ENCODE measurements at places on chromosomes 2 and 18.

DNA sequence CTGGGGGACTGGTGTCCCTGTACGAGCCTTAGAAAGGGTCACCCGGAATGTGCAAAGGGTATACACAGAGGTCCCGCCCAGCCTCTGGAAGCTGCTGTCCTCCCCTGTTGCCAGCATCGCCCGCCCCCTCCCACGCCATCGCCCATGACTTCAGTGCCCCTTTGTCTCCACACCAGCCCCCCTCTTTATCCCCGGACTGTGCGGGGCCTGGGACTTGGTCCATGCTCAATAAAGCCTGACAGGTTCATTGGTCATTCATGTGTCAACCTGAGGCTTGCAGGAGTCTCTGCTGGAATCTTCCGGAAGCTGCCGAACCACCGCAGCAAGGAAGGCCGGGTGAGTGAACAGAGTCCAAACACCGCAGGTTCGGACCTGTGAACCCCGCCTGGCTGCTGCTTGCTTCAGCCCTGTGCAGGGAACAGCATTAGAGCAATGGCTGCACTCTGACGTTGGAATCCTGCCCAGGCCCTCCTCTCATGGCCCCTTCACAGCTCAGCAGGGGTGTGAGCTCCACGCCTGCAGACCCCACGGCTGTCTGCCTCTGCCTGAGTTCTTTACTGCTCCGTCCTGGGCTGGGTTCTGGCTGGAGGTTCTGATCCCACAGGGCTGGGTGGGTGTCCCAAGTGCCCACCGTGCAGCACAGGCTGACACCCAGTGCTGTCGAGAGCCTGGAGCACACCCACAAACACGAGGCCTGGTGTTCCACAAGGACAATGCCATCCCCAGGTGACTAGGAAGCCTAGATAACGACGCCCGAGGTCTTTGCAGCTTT, 96.5 kb downstream of the SEPTIN10 start:
- no peak for DNase-seq

DNA sequence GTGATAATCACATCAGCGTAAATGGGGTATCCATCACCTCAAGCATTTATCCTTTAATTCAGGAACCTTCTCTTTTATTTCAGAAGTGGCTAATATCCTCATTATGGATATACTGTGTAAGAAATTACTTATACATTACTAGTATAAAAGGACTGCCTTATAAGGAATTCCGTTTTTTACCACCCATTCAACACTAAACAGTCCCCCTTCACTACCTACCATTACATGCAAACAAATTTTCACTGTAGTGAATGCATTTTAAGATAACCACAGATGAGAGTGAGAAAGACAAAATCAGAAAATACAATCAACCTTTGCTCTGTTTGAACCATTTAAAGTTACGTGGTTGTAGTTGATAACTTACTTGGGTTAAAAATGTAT, 551.2 kb downstream of the RNF144A start:
- DNase-seq = no peak

DNA sequence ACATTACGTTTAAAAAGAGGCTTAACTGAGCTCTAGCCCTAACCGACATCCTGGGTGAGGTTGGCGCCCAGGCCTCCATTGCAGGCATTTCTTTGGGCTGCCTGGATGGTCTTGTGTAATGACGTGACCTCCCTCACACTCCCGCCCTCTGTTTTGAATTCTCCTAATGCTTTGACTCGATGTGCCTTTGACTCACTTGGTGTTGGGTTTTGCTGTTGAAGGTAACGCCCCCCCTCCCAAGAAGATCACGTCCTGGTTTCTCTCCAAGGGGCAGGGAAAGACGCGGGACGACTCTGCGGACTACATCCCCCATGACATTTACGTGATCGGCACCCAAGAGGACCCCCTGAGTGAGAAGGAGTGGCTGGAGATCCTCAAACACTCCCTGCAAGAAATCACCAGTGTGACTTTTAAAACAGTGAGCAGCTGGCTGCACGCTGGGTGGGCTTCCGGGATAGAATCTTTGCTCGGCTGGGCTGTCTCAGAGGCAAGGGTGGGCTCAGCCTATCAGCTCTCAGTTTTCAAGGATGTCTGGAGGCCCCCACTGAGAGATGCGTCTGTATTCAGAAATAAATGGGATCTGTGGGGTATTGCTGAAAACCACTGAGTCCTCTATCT, 87.9 kb upstream of the ATG16L1 start:
- no peak for DNase-seq

GRCh38 chr2:108635630-108636354, 83.5 kb upstream of the RANBP2 start:
- no peak for DNase-seq

- no peak for DNase-seq
Measured at GRCh38 chr2:37873229-37873628, 51.9 kb upstream of the RMDN2 start.

- DNase-seq = no peak
Measured at GRCh38 chr2:232931636-232932035, 61.6 kb downstream of the SNORC start.

DNA sequence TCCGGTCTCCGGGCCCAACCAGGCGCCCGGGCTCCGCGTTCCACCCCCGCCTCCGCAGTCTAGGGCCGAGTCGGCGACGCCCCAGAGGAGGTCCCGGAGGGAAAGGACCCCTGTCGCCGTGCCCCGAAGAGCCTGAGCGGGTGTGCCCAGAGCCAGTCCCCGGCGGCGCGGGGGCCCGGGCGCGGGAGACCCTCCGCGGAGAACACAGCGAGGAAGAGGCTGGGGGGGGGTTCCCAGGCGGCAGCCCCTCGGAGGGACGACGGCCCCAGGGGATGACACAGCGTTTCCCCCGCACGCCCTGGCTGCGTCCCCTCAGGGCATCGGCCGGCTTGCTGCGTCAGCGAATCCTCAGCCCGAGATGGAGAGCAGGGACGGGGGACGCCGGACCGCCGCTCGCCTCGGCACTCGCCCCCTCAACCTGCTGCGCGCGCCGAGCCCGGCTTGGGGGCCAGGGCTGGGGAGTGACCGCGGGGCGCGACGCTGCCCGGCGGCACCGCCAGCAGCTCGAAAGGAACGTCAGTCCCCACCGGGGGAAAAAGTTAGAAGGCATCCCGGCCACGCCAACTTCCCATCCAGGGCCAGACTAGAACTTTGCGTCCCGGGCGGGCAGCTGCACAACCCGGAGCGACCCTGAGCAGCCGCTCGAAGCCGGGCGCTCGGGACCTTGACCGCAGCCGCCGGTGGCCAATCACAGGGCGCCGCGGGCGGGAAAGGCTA, 711 bp downstream of the SFXN5 start:
- DNase-seq = no peak

DNA sequence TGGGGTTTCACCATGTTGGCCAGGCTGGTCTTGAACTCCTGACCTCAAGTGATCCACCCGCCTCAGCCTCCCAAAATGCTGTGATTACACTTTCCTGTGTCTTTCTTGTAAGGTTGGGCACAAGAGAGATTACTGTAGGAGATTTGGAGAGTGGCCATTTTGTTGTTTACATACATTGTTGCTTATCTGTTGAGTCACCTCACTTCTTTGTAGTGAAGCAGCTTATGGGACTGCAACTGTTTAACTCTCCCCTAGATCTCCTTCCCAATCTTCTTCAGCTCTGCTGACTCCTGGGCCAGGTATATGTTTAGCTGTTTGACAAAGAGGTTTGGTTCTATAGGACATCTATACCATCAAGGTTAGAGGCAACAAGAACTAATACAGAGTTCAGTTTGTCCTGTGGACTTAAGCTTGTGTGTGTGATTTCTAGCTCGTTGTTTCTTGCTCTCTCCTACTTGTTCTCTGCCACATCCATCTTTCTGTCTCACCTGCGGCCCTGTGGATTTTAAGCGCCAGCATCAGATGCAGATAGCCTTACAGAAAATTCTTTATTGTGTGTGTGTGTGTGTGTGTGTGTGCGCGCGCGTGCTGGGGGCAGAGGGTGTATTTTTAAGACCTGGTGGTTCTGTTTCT, 95.4 kb downstream of the HAUS1 start:
- DNase-seq = no peak

- DNase-seq = peak; percentile 77
Measured at GRCh38 chr2:85409845-85410583, at the start of gene CAPG. CAPG (minus strand) TSS chr2:85410366; CDS start chr2:85402145, 8,221 bp downstream.

DNA sequence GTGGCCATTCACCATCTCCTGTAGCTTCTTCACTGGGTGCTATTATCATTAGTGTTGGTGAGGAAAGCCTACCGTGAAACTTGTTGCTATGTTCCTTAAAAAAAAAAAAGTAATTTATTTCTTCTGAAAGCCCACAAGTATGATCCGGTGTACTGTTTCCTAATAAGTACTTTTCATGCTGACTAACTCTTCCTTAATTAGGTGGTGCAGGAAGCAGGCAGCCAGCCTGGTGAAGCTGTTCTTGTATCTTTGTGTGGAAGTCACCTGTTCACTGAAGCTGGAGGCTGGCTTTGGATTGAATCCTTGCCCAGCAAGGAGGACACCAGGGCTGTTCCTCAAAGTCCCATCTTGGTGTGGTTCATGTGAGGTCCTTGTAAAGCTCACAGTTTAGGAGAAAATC, 321.7 kb upstream of the THSD7B start:
- no peak for DNase-seq

DNA sequence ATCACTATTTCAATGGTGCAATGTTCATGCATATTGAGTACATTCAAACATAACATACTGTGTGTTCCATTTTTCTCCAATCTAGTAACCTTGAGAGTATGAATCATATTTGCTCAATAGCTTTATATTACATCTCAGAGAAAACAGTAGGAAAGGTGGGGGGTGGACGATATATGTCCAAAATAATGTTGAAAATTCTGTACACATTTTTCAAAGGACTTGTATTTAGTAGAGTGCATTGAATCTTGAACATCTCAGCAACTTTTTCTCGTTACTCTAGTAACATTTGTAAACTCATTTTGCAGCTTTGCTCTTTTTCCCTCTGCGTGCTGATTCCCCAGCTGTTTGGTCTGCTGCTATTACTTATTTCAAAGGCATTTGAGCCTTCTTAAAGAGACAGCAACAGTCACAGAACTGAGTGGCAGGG, 1487.0 kb downstream of the LRP1B start:
- no peak for DNase-seq

DNA sequence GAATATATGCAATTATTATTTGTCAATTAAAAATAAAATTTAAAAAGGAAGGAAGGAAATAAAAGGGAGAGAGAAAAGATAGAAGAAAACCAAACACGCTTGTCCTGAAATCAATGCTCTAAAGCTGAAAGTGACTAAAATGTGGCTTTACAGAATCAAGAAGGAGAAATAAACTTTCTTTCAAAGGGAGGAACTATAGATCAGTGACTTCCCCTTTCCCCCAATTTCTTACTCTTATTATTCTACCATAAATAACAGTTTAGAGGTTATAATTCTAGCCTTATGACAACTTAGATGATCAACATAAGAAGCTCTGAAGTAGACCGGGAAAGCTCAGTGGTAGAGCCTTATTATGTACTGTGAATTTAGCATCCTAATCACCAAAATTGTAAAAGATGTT, 122.5 kb downstream of the ARHGAP15 start:
- DNase-seq = no peak

DNA sequence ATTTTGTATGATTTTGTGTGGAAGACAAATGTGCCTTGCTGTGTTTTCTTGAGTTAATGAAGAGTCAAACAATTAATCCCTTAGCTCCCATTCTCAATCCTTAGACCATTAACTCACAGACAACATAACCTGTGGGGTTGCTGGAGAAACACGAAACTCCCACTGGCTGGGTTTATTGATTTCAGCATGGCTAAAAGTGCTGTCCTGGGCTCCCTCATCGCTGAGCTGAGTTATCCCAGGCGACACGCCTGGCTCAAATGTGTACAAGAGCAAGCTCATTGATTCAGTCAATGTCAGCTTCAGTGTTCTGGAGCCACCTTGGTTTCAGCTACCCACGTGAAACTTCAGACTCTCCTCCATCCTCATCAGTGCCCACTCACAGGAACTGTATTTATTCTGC, 896.1 kb downstream of the CNTNAP5 start:
- no peak for DNase-seq

DNA sequence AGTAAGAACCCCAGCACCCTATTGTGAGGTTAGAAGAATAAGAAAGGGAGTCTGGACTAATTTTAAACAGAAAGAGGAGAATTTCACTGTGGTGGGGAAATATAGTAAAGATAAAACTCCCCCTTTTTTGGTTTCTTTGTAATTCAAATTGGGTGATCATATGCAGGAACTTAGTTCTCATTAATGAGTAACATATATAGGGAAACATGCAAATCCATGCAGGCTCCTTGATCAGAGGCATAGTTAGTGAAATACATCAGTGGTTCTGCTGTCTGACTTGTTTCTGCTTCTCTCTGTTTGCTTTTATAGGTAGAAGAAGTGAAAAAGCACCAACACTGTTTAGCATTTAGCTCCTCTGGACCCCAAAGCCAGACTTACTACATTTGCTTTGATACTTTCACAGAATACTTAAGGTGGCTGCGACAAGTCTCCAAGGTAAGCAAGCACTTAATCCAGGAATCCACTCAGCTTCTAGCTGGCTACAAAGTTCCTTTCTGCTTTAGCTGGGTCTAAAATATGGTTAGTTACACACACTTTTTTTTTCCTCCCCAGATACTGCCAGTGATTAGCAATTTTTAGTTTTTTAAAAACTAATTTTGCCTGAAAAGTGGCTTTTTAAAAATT, 123.2 kb downstream of the PHLPP1 start:
- DNase-seq = no peak

GRCh38 chr18:11886577-11887110, 21.5 kb downstream of the MPPE1 start:
- no peak for DNase-seq

DNA sequence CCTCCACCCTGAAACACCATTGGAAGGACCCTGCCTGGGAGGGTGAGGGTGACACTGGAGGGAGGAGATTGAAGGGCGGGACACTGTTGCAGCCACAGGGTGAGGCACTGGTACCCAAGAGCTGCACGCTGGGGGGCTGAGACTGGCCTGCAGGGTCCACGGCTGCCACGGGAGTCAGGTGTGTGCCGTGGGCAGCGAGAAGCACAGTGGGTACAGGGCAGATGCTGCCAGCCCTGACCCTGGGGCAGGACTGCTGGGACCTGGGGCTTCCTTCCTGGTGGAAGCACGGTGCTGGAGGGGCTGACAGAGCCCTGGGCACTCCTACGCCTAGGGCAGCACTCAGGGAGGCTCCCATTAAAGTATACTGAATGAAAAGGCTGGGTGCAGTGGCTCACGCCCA, 16.6 kb downstream of the CYS1 start:
- no peak for DNase-seq

- no peak for DNase-seq
Measured at GRCh38 chr2:101574622-101575021, 99.7 kb upstream of the RFX8 start.

DNA sequence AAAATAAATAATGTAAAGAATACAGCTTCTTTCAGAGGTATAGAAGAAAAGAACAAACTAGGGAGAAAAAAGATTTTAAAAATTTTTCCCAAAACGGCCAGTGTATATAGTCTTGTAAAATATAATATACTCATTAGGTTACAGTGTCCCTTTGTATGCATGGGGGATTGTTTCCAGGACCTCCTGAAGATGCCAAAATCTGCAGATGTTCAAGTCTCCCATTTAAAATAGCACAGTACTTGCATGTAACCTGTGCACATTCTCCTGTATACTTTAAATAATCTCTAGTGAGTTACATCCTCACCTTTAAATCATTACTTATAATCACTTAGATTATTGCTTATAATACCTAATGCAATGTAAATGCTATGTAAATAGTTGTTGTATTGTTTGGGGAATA, 80.6 kb upstream of the LRRTM4 start:
- no peak for DNase-seq

Data from large intestine (tissue), 12 donors.